ENCODE measurements at places on chromosomes 2 and 18. TPM values are rescaled to one million over a fixed set of nuclear protein-coding genes. Genes with fewer than 3 reads are reported as not detected.

Gene NEURL3
- 4.5 TPM for polyA plus RNA-seq

Gene NEU2
- polyA plus RNA-seq, result not detected

Gene TLX2
- polyA plus RNA-seq, result 0.06 TPM

Gene PAX3
- polyA plus RNA-seq, result not detected

Gene RAMP1
- 6.6 TPM for polyA plus RNA-seq

Gene SKOR2
- polyA plus RNA-seq, result not detected

Gene OXER1
- 6.6 TPM for polyA plus RNA-seq

Gene SNTG2
- 3.2 TPM for polyA plus RNA-seq

Gene LHCGR
- polyA plus RNA-seq, result 0.22 TPM

Gene DOCK10
- 13.7 TPM for polyA plus RNA-seq

Gene LRATD1
- 16.2 TPM for polyA plus RNA-seq

Gene CIDEA
- not detected for polyA plus RNA-seq

Gene SP100
- 26.7 TPM for polyA plus RNA-seq

Gene LYG1
- polyA plus RNA-seq, result 4.1 TPM

Gene ZNF892
- 4.3 TPM for polyA plus RNA-seq

Gene BUB1
- polyA plus RNA-seq, result 21.9 TPM

Gene CHRND
- 0.59 TPM for polyA plus RNA-seq

Gene TCF23
- polyA plus RNA-seq, result 0.68 TPM

Gene GKN2
- polyA plus RNA-seq, result not detected

Gene RBBP8
- polyA plus RNA-seq, result 56.2 TPM

Gene HOXD3
- polyA plus RNA-seq, result 21.2 TPM

Gene NAT8
- polyA plus RNA-seq, result 26.7 TPM

Measured in right renal cortex interstitium (tissue), 3 donors.